ENCODE measurements at places on chromosomes 5 and 9.
A peak's percentile ranks its signal among the peaks of the same experiment; 100 is the strongest.

DNA sequence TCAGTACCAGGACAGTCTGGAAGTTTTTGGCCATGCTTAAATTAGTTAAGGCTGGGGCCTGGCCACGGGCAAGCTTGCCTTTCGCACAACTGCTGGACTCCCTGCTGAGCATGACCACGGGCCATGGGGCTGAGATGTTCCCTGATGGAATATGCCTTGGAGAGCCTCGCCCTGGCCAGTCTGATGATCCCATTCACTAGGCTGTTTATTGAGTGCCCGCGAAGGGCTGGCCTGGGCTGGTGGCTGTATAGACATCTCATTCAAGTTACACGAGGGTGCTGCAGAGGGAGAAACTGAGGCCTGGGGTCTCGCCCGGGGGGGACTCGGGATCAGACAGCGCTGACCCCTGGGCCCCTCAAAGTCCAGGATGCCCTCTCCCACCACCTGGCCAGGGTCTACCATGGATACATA is 7.8 kb upstream of the RXRA start:
- no peak for DNase-seq

- no peak for DNase-seq
These were observed 174.1 kb downstream of the C9orf152 start for GRCh38 chr9:110033869-110034268.

DNA sequence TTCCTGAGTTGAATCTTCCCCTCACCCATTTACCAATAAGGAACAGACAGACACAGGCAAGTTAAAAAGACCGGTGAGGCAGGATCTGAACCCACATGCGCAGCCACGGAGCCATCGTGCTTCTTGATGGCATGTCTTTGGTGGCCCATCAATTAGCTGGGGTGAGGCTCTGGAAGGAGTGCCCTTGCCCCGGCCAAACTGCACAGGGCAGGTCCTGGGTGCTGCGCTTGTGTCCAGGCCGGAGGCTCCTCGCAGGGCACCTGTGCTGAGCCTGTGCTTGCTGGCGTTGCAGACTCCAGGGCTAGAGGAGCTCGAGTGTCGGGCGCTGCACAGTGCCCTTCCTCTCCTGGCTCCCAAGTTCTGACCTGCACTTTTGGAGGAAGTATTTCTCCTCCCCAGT is 66.4 kb downstream of the PSMB7 start:
- DNase-seq: no peak

GRCh38 chr9:93254806-93255493 is 71.0 kb downstream of the WNK2 start:
- no peak for DNase-seq

GRCh38 chr9:137083394-137084004 is 3.3 kb upstream of the MAN1B1 start:
- no peak for DNase-seq

DNA sequence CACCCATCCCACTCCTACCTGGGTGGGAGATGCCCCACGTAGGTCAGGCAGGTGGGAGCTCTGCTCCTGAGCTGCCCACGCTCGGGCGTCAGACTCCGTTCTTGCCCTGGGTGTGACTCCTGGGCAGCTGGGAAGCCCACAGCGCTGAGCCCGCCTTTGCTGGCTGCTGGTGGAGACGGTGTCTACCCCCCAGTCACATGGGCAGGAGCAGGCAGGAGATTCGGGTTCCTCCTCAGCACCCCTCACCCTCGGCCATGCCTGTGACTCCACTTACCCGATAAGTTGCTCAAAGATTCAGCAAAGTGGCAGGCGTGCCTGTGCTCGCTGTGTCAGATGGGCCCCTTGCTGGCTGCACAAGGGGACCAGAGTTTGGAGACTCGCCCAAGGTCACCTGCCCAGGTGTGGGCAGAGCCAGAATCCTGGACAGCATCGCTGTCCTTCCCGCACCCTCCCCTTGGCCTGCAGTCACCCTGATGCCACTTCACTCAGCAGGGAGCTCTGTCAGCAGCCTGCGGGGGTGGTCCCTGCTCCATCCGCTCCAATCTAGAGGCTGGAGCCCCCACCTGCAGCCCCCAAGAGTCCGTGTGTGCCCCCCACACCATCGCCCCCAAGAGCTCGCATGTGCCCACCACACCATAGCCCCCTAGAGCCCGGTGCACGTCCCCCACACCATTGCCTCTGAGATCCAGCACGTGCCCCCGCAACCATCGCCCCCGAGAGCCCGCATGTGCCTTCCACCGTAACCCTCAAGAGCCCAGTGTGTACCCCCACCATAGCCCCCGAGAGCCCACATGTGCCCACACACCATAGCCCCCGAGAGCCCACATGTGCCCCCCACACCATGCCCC is 4.2 kb downstream of the LCN1 start:
- no peak for DNase-seq

GRCh38 chr9:2809692-2810419 is 34.0 kb downstream of the PUM3 start:
- DNase-seq: no peak

DNA sequence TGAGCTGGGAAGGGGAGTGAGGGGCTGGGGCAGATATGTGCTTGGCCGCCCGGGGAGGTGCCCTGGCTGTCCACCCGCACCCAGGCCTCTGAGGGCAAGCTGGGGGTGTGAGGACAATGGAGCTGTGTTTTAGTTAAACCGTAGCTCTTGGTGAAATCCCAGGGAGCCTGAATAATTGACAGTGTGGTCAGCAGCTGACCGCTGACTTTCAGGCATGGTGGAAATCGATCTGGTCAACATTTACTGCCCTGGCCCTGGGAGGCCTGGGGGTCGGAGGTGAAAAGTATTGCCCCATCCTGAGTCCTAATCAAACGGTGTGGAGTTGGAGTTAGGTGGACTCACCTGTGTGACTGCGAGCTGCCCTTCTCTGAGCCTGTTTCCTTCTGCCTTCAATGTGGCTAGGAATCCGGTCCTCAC is 31.2 kb upstream of the CRB2 start:
- no peak for DNase-seq

DNA sequence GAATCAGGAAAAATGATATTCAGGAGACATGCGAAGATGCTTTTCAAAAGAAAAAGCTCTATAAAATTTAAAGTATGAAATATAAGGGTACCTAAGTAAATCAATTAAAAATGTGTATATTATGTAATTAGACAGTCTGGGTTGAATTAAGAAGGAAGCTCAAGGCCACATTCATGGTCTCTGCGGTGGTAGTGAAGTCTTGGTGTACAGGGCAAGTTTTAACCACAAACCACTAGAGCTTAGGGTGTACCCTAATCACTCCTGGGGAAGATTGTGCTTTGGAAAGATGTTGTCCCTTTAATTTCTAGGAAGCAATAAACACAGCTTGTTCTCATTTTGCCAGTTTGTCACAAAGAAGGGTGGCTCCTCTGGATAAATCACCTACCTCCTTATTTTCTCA is 287.2 kb upstream of the ZNF608 start:
- no peak for DNase-seq

DNA sequence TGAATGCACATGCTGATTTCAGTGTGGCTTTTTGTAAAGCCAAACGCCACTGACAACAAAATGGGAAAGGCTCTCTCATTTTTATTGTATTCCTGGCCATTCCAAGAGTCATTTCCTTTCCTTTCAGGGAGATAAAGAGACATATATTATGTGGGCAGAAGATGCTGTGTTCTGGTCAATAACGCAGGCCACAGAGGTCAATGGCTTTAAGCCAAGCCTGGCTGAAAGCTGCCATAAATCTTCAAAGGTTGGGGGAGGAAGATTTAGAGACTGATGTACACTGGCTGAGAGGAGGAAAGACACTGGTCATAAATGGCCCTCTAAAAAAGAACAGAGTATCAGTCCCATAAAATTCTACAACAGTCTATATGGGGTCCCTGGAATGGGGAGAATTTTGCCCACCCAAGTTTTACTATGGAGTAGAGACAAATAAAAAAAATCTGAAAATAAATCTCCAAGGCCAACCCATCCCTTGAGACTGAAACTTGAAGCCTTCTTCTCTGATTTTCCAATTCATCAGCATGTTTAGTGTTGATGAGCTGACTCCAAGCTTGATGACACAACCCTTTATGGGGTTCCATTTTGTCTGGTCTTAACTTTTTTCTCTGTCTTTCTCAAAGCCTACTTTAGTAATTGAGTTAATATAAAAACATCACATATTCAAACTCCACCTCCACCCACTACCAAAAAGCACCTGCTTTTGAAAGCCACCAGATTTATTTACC is 152.1 kb upstream of the SLC24A2 start:
- no peak for DNase-seq

GRCh38 chr9:108021096-108021710 is 531.6 kb upstream of the KLF4 start:
- DNase-seq: no peak

DNA sequence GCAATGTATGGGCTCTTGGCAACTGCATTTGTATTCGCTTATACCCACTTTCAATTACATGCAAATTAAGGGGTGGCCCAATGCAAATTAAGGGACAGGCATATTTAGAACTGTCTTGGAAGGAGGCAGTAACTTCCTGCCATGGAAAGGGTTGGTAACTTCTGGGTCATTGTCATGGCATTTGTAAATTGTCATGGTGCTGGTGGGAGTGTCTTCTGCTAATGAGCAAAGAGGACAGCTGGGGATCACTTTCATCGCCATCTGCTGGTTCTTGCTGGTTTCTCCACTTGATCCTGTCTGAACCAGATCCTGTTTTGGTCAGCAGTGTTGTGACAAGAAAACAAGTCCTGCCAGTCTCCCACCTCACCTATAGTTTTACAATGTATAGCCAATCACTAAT is 23.3 kb upstream of the UGT3A2 start:
- DNase-seq: no peak

DNA sequence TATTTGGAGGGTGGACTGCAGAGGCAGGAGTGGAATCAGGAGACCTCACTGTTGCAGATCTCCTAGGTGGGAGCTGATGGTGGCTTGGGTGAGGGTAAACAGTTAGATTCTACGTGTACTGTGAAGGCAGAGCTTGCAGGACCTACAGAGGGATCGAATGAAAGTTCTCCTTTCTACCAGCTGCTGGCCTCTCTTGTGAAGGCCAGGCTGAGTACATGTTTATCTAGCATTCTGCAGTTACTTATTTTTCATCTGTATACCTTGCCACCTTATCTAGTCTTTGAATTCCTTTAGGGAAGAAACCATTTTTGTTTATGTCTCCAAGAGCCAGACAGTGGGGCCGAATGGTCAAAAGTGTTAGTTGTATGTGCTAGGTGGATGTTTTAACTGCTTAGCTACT is 57.6 kb downstream of the PTTG1 start:
- DNase-seq: no peak

GRCh38 chr9:77977210-77977611 is 54.4 kb downstream of the GNAQ start:
- DNase-seq: peak; percentile 15

DNA sequence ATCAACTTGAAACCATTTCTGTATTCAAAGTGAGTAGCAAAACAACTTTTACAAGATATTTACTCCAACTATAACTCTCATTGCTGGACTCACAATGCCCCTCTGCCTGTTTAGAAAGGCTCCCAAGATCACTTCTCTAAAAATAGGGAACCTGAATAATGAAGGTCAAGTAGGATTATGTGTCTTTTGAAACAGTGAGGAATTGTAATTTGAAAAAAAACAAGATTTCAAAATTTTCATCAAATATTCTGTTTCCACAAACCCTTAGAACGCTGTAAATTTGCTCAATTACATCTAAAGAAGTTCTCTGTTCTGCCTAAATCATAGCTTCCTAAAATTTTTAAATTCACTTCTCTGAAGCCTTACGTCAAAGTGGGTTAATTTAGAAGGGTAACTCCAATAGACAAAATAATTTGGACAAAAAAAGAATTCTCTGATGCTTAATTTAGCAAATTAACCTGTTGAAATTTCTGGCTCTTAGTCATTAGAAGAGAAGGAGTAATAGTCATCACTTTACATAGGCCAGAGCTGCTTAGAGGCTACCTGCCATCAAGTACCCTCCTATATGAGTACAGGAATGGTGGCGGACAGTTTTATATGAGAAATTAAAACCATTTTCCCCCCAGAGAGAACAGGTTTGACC is 4.0 kb downstream of the ELL2 start:
- DNase-seq: no peak

DNA sequence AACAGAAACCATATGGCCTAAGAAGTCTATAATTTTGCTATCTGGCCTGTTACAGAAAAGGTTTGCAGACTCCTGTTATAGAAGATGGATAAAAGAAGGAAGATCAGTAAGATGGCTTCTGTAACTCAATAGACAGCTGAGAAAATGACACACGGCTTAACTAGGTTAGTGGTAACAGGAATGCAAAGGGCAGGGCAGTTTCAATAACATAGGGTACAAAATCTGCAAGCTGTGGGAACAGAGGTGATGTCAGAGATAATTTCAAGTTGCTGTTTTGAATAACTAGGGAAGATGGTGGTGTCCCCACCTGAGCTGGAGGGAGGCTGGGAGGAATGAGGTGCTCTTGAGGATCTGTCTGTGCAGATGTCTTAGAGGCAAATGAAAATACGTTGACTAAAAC is 106.5 kb downstream of the GLIS3 start:
- no peak for DNase-seq

DNA sequence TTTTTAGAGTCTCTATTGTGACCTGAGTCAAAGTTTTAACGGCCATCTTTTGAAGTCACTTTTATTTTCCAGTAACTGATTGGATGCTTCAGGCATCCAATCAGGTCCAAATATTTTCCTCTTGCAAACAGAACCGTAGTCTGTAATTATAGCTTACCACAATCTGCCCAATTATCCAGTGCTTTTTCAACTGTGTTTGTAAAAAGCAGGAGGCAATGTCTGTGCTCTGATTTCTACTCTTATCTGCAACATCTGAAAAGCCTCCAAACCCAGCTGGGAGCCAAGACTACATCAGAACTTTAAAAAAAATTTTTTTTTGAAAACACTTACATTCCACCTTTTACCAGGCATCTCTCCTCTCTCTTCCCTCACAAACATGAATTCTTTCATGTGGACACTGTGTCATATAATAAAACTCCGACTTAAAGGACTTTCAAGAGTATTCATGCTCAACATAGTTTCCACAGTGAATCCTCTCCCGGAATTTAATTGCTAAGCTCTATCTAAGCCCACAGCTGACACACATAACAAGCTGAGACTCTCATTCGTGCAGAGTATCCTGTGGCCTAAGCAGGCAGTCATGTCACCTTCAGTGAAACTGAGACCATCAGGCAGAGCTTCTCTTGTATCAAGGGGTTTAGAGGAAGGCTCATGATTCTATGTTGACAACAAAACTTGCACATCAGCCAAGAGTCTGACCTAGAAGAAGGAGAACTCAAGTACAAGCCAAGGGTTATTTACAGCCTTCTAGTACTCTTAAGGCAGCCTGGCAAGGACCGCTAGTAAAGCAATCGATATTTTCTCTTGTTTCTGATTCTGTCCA is 272.7 kb downstream of the TLE1 start:
- DNase-seq: no peak

- DNase-seq: no peak
These were observed 591 bp downstream of the ABCA1 start for GRCh38 chr9:104927216-104927911.

DNA sequence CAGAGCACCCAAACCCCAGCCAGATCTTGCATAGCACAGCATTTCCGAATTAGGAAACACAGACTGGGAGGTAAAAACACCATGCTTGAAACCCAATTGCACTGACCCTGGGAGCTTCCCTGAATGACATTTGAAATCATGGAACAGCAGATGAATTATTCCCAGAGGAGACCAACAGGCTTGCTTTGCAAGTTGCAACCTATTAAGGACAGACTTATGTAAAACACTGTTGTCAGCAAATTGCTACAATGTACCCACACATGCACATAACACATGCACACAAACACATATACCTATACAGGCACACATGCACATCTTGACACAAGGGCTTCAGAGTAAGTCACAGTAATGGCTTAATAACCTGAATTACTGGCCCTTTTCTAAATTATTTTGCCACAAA is 984.8 kb downstream of the DNAH5 start:
- no peak for DNase-seq
